ENCODE measurements at places on chromosomes 5 and 9.

DNA sequence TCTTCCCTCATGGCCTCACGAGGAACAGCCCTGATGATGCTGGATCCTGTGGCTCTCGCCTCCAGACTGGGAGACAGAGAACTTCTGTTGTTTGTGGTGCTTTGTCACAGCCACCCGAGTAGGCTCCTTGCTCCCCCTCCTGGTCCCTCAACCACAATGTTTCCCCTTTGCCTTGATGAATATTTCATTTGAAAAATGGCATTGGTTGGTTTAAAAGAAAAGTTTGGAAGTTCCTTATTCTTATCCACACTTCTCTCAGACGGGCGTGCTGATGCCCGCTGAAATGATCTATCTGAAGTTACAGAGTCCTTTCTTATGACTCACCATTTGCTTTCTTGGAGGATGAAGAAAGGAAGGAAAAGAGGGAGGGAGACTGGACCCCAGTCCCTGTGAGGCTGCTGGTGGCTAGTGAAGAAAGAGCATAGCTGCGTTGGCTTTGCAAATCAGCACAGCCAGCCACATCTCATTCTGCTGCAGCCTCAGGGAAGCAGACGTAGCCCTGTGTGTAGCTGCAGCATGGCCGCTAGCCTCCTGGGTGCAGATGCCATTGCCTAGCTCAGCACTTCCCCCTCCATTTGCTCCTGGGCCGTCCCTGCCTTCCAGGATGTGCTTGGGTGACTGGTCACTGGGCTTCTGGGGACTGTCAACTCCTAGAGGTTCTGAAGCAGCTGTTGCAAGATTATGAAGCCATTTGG lies 185.9 kb downstream of the ERCC6L2 start:
- DNase-seq = no peak

DNA sequence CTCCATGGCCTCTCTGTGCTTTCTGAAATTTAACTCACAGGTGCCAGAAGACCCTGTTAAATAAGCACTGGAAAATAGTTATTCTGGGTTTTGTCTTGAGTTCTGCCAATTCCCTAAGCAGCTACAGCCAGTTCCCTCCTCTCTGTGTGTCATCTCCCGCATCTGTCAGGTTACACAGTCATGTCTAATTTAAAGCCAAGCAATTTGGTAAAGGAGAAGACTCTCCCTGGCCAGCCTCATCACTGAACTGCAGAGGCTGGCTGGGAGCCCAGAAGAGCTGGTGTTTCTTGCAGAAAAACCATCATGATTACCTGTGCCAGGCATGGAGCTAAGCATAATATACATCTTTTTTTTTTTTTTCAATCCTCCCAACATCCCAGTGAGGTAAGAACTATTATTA lies 141.3 kb upstream of the ZNF366 start:
- no peak for DNase-seq

DNA sequence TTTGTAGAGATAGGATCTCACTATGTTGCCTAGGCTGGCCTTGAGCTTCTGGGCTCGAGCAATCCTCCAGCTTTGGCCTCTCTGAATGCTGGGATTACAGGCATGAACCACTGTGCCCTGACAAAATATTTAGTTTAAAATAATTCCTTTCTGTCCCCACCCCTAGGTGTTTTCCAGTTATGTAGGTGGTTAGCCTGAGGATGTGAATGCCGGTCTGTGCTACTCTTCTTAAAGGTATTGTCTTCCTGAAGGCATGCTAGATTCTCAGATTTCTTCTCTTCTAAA lies 56.7 kb upstream of the BASP1 start:
- no peak for DNase-seq

DNA sequence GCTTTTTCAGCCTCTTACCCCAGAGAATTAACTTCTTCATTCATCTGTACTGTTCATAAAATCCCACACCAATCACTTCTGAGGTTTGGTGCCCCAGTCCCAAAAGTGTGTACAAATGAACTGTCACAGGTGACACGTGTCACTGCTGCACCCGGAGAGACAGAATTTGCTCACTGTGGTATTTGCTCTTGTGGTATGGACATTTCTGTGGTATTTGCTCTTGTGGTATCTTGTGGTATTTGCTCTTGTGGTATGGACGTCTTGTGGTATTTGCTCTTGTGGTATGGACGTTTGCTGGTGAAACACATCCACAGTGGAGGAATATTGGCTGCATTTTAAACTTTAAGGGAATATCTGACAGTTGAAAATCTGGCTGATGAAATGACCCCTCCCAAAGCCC lies 214.9 kb upstream of the DAP start:
- no peak for DNase-seq

DNA sequence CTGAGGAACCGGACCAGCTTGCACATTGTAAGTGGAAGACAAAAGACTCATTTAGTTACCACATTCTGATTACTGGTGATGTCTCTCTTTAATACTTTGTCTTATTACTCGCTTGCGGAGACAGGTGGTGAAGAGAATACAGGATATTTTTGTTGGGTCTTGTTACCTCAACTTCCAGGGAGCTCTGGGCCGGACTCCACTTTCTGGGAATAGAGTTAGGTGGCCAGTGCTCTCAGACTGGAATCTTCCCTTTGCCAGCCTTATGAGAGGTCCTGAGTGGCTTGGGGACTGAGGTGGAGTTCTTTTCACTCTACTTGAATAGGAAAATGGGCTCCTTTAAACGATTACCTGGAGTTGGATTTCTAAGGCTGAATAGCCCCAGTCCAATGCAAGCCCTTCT lies 33.3 kb upstream of the SPRY4 start:
- DNase-seq = no peak

GRCh38 chr5:154220625-154221024 lies 30.1 kb downstream of the GALNT10 start:
- DNase-seq = no peak

DNA sequence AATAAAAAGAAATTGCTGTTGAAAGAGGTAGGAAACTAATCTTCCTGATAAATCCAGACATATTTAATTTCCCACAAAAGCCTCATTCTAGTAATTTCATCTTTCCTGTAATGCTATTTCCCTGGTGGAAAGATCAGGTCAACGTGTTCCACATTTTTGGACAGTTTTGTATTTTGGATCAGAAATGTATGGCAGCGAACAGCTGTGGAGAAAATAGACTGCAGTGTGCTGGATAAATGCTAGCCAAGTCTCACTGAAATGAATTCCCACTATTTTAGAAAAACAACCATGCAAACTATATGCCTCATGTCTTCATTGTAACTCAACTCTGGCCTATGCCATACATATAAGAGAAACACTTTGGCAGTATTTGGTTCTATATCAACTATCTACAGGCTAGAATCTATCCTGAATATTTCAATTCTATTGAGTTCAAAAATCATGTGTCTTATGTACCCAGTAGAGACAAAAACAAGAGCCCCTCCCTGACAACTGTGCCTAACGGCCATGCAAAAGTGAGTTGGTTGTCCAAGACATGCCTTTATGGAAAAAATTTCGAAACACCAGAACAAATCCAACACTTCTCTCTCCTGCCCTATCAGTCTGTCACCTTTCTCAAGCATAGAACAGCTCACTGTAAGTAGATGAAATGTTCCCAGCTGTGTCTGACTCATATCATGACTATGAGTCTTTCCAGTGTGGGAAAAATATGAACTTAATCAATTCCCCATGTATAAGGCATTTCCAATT lies 191.3 kb upstream of the NREP start:
- DNase-seq = no peak

DNA sequence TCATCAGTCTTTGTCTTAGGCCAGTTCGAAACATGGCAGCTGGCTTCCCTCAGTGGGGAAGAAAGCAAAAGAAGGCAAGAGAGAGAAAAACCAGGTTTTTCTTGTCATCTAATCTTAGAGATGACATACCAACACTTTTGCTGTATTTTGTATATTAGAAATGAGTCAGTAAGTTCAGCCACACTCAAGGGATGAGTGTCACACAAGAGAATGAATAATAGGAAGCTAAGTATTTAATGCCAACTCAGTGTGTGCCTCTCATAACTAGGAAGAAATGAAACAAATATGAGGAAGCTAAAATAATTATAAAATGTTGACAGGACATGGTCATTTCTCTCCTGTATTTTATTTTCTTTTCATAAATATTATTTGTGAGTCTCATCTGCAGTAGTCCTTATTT lies 65.3 kb downstream of the CDH12 start:
- no peak for DNase-seq

DNA sequence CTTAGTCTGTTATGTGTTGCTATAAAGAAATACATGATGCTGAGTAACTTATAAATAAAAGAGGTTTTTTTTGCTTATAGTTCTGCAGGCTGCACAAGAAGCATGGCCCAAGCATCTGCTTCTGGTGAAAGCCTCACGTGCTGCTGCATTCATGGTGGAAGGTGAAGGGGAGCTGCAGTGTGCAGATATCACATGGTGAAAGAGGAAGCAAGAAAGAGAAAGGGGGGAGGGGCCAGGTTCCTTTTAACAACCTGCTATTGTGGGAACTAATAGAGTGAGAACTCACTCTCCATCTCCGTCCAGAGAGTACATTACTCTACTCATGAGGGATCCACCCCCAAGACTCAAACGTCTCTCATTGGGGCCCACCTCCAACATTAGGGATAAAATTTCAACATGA lies 12.5 kb upstream of the PARP8 start:
- DNase-seq = no peak

DNA sequence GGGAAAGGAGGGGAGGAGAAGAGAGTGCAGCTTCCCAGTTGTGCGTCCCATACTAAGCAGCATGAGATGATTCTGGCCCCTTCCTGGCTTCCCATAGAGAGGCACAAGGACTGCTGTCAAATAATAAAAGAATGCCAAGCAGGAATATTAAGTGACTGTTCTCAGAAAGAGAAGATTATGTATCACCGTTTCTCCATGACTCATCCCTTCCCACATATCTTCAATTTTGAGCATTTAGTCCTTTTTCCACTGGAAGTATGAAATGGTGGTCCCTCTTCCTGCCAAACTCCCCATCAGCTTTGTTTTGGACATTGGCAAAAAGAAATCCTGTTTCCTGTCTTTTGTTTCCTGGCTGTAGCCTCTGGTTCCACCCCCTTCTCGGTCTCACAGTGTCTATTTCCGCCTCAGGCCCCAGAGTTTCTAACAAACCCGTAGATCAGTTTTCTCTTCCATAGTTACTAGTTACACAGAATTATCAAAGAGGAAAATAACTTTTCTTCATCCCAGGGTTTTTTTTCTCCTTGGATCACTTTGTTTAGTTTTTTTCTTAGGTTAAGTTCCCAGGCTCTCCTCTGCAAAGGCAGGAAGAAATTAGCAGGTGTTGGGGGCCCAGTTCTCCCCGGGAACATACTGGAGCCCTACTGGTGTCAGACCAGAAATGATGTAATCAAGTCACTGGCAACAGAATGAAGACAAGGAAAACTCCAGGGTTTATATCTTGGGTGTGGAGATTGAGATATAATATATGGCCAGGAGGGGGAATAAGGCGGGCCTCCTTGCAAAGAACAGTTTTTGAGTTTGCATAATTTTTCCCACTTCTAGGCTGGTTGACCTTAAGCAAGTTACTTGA lies 26.4 kb upstream of the ARHGAP26 start:
- no peak for DNase-seq

DNA sequence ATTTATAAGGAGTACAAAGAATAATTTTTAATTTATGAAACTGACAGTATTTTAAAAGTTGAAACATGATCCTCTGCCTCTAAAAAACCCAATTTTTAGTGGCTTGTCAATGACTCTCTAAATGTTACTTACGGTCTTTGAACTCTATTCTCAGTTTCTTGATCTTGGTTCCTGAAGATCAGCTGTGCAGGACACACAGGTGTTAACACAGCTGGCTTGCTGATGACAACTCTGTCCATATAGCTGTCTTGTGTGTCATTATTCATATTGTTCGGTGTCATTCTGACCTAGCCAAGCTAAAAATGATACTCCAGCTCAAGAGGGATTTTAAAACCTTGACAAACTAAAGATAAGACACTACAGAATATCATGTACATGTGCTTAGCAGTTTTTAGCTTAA lies 314.5 kb downstream of the CCDC171 start:
- no peak for DNase-seq

- DNase-seq = no peak
Measured at GRCh38 chr9:117494401-117495090, 79.7 kb upstream of the ASTN2 start.

DNA sequence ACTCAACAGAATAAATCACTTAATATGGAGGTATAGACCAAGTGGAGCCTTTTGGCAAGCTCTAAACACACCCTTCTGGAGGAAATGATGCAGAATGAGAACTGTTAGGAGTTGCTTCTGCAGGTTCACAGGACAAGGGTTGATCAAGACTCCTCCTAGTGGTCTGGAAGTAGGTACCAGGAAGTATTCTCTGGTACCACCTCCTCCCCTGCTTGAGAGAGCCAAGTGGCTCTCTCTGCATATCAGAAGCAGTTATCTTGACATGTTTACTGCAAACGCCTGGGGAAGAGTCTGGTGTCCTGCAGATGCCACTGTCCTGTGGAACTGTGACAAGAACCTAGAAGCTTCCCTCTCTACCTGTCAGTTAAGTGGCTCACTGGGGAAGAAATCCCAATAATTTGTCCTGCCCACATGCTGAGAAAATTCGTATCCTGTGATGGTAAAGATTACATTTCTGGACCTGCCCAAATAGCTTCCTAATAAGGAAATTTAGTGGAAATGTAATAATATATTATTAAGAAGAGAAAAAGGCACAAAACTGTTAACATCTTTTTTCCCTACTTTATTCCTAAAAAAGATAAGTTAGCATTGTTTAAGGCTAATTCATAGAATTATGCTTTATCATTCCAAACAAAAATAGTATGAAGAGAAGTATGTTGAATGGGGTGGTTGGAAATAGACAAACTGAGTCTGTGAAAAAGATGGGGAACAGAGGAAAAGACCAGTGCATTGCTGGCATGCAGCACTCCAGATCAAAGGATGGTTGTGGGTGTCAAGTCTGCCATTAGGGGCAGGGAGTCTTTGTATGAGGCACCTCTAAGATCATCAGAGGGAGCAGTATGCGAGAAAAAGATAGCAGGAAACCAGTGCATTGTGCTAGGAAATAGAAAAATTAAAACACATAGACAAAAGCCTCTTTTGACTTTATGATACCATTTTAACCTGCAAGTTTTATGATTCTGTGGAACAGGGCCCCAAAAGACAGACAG lies 118.8 kb downstream of the CDC42SE2 start:
- DNase-seq = peak; percentile 4

DNA sequence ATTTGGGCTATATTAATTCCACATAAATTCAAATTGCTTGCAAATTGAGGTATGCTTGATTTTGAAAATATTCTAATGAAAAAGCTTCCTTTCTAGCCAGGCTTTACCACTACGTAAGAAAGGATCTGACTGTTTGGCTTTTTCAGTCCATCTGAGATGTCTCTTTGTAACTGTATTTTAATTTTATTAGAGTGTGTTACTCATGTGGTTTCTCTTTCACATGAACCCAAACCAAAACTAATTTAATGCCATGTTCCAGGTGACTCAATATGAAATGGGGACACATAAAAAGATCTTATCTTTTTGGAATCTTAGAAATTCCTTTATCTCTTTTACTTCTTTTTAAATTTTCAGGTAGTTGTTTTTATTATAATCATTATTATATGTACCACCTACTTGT lies 85.3 kb downstream of the NFIB start:
- no peak for DNase-seq

- DNase-seq = no peak
Measured at GRCh38 chr9:1918622-1919021, 96.5 kb upstream of the SMARCA2 start.

DNA sequence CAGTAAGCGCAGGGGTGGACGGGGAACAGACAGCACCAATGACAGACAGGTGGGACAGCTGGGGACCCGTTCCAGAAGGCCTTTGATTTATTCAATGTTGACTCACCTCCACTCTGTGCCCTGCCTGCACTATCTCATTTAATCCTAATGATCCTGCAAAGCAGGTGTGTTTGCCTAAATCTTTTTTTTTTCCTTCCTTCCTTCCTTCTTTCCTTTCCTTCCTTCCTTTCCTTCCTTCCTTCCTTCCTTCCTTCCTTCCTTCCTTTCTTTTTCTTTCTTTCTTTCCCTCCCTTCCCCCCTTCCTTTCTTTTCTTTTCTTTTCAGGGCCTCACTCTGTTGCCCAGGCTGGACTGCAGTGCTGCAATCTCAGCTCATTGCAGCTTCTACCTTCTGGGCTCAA lies 17.1 kb upstream of the CORO2A start:
- no peak for DNase-seq
